H9 (cell line): ENCODE measurements at places on chromosomes 6 and 20. TPM values are rescaled to one million over a fixed set of nuclear protein-coding genes. Genes with fewer than 3 reads are reported as not detected.

- H3K27ac ChIP-seq, result no peak within 1 kb of the TSS
- no peaks in the 10 kb centered on the region for H3K4me1 ChIP-seq
- peak; percentile 88 for DNase-seq
- H3K36me3 ChIP-seq, result no peaks in the 10 kb centered on the region
- no peaks in the 10 kb centered on the region for H3K27me3 ChIP-seq
Observed at GRCh38 chr6:146598772-146599405, at the start of gene ADGB. TSS of gene ADGB (plus strand) at chr6:146598972. CDS start at chr6:146599041, 69 bp downstream.

The NOTCH4 gene
- total RNA-seq, result 2.1 and 2.3 TPM in 2 replicates

- H3K4me3 ChIP-seq, result no peak overlapping the region
- no peak for DNase-seq
- H3K27me3 ChIP-seq, result no peaks in the 10 kb centered on the region
- no peaks in the 10 kb centered on the region for H3K4me1 ChIP-seq
- H3K36me3 ChIP-seq, result no peaks in the 10 kb centered on the region
Observed at GRCh38 chr6:84867521-84867920, 103.1 kb upstream of the TBX18 start.

DNA sequence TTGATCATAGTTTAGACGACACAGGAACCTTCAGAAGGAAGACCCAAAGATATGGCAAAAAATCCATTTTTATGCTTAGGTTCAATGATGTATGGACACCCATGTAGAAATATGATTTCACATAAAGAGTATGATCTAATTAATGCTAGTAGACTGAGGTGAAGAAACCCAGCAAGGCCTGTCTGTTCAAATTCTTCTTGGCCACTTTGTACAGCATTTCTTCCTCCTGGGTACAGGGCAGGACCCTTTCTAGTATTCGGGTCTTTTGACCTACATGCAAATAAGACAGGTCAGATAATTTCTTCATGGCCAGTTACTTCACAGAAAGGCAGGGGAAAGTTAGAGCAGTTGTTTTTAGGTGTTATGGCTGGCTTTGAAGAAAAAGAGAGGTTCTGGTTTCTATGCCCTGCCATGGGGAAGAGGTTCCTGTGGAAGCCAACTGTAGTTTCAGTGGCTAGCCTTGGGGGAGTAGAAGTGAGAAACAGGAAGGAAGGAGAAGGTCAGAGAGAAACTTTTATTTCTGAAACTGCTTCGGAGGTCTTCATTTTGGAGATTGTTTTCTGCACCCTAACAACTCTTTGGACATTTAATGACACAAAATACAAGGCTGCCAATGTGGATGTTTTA lies 208.3 kb downstream of the PTPRK start:
- no peak overlapping the region for H3K27ac ChIP-seq
- peaks cover 2% of the 10 kb centered on the region; the same call in 1 of the 2 replicates for H3K4me1 ChIP-seq
- H3K4me3 ChIP-seq, result no peak overlapping the region
- no peaks in the 10 kb centered on the region; the same call in 1 of the 2 replicates for H3K36me3 ChIP-seq
- no peak for DNase-seq
- H3K27me3 ChIP-seq, result no peaks in the 10 kb centered on the region

The C6orf89 gene
- total RNA-seq, result 11.8 and 12.7 TPM in 2 replicates

DNA sequence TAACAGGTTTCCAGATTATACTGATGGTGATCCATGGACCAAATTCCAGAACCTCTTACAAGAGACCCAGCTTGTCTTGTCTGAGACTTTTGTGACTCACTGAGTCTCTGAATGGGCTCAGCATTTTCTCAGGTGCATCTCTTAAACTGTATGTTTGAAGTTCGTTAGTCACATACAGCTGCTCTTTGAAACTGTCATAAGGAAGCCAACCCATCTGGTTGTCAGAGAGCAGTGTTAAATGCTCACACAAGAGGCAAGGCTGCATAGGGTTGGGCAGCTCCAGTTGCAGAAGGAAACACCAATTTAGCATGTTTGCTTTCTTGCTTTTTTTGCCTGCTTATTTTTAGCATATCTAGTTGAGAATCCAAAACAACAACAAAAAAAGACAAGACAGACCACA lies 47.1 kb downstream of the TRIM27 start:
- H3K27me3 ChIP-seq, result no peaks in the 10 kb centered on the region
- no peak overlapping the region for H3K4me3 ChIP-seq
- peaks cover 10% of the 10 kb centered on the region; the same call in 1 of the 2 replicates for H3K4me1 ChIP-seq
- DNase-seq, result no peak

The TRAPPC3L gene
- not detected in 2 replicates for total RNA-seq

- H3K4me1 ChIP-seq, result peaks cover 4% of the 10 kb centered on the region; the same call in 1 of the 2 replicates
- no peak overlapping the region for H3K4me3 ChIP-seq
- H3K27me3 ChIP-seq, result no peaks in the 10 kb centered on the region
Observed at GRCh38 chr6:44052419-44053023, 74.7 kb downstream of the MRPL14 start.

DNA sequence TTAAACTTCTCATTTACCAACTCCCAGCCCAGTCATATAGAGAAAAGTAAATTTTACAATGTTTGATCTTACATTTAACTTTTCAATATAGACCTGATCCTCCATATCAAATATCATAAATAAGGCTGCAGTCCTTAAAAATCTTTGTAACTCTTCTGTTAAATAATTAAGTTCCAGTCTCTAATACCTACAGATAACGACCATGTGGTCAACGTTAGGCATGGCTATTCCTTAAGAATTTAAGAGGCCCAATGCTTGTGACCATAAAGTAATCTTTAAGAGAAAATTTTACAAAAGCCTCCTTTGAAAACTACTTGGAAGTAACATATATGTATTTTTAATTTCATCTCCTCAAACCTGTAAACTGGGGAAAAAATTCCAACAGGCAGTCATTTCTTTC lies 1.6 kb downstream of the FBXO5 start:
- no peak for DNase-seq
- no peak overlapping the region for H3K27ac ChIP-seq

- peaks cover 34% of the 10 kb centered on the region for H3K36me3 ChIP-seq
- H3K27me3 ChIP-seq, result no peaks in the 10 kb centered on the region
- no peak overlapping the region for H3K4me3 ChIP-seq
- peaks cover 4% of the 10 kb centered on the region; the same call in 1 of the 2 replicates for H3K4me1 ChIP-seq
- DNase-seq, result no peak
- H3K27ac ChIP-seq, result no peak overlapping the region
Observed at GRCh38 chr6:111714416-111715270, 109.0 kb upstream of the TRAF3IP2 start.

DNA sequence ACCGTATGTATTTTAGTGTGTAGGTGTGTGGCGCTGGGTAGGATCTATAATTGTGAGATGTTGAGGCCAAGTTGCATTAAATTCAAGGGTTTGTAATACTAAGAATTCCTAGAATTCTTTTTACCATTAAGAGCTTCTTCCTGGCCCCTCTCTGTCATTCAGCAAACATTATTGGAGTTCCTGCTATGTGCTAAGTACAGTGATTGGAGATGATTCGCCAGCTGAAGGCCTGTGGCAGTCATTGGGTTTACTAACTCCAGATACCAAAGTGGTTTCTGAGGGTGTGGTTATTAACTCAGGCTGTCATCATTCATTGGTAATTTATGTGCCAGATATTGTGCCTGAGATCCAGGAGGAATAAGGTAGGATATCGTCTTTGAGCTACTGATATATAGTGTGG lies 167.1 kb downstream of the LAMA2 start:
- no peak overlapping the region for H3K27ac ChIP-seq
- DNase-seq, result no peak
- H3K27me3 ChIP-seq, result no peaks in the 10 kb centered on the region
- no peaks in the 10 kb centered on the region for H3K4me1 ChIP-seq
- H3K4me3 ChIP-seq, result no peak overlapping the region
- H3K36me3 ChIP-seq, result no peaks in the 10 kb centered on the region

DNA sequence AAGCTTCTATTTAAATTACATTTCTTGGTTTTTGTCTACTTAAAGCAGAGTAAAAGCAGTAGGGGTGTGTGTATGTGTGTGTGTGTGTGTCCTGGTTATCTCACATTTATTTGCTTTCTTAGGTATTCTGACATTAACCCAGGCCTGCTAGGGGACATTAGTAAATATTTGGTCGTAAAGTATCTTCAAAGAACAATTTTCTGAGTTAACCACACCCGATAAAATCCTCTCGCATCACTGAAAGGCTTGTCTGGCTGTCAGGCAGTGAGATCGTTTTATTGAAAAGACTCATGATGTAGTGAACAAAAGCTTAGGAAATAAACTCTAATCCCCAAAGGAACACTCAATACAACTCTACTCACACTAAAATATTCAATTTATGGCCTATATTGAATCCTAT lies 77.9 kb downstream of the ZNF217 start:
- no peaks in the 10 kb centered on the region for H3K4me1 ChIP-seq
- H3K36me3 ChIP-seq, result peaks cover 3% of the 10 kb centered on the region; the same call in 1 of the 2 replicates
- H3K27me3 ChIP-seq, result no peaks in the 10 kb centered on the region
- no peak overlapping the region for H3K4me3 ChIP-seq
- DNase-seq, result no peak
- no peak overlapping the region for H3K27ac ChIP-seq

- no peak for DNase-seq
- H3K27ac ChIP-seq, result no peak overlapping the region
- no peaks in the 10 kb centered on the region for H3K4me1 ChIP-seq
- H3K36me3 ChIP-seq, result no peaks in the 10 kb centered on the region
- H3K27me3 ChIP-seq, result no peaks in the 10 kb centered on the region
Observed at GRCh38 chr20:33894798-33895197, 83.7 kb downstream of the CHMP4B start.

GRCh38 chr6:121436274-121436857 lies 920 bp downstream of the GJA1 start:
- H3K36me3 ChIP-seq, result peaks cover 27% of the 10 kb centered on the region
- H3K27me3 ChIP-seq, result no peaks in the 10 kb centered on the region
- DNase-seq, result no peak
- peak overlapping the region; percentile 94 for H3K4me3 ChIP-seq

The HEY2 gene
- 5.6 and 6.6 TPM in 2 replicates for total RNA-seq

GRCh38 chr6:158962371-158962770 lies 37.6 kb downstream of the RSPH3 start:
- no peaks in the 10 kb centered on the region for H3K27me3 ChIP-seq
- no peak overlapping the region for H3K27ac ChIP-seq
- peaks cover 9% of the 10 kb centered on the region for H3K36me3 ChIP-seq
- H3K4me3 ChIP-seq, result no peak overlapping the region

The RGS19 gene
- 11.7 and 12.8 TPM in 2 replicates for total RNA-seq

DNA sequence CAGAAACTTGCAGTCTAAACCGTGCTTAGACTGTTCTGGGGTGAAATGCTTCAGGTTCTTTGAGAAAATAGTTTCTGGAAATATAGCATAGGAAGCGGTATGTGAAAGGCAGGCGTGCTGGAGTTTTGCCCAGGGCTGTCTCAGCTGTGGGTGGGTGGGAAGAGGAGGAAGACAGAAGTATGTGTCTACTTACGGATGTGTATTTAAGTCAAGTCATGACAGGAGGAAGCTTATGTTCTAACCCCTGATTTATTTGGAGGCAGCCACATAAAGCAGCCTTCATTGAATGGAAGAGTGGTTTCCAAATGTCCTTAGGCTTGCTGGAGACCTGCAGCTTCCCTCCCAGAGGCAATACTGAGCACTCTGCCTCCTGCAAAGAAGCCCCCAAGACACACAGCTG lies 345.8 kb upstream of the PRND start:
- no peaks in the 10 kb centered on the region for H3K4me1 ChIP-seq
- H3K36me3 ChIP-seq, result no peaks in the 10 kb centered on the region
- no peak for DNase-seq
- no peak overlapping the region for H3K4me3 ChIP-seq
- H3K27ac ChIP-seq, result no peak overlapping the region

DNA sequence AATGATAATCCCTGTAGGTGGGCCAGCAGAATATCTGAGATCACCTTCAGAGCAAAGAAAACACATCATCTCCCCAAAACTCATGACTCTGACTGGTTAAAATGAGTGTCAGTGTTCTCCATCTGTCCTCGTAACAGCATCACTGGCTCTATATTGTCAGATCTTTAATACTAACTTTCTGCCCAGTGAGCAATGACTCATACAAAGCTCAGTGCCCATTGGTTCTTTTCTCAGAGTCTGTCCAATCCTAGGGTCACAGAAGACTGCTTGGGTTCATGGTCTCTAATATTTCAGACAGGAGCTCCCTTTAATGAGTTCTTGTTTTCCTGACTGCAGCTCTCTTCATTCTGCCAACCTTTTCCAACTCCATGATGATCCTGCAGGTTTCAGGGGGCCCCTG lies 36.4 kb downstream of the HLA-DPB1 start:
- no peak overlapping the region for H3K4me3 ChIP-seq
- H3K36me3 ChIP-seq, result no peaks in the 10 kb centered on the region
- no peaks in the 10 kb centered on the region for H3K4me1 ChIP-seq

GRCh38 chr6:164792666-164793065 lies 516.7 kb downstream of the C6orf118 start:
- no peaks in the 10 kb centered on the region for H3K4me1 ChIP-seq
- H3K27ac ChIP-seq, result no peak overlapping the region
- H3K4me3 ChIP-seq, result no peak overlapping the region
- H3K36me3 ChIP-seq, result peaks cover 7% of the 10 kb centered on the region; the same call in 2 of the 3 replicates
- H3K27me3 ChIP-seq, result no peaks in the 10 kb centered on the region
- DNase-seq, result no peak

- H3K27me3 ChIP-seq, result no peaks in the 10 kb centered on the region
- H3K4me1 ChIP-seq, result no peaks in the 10 kb centered on the region
- no peaks in the 10 kb centered on the region; the same call in 1 of the 2 replicates for H3K36me3 ChIP-seq
- H3K4me3 ChIP-seq, result no peak overlapping the region
- no peak for DNase-seq
Observed at GRCh38 chr20:20317621-20318364, 50.1 kb upstream of the INSM1 start.

- H3K27ac ChIP-seq, result no peak overlapping the region
- no peaks in the 10 kb centered on the region for H3K4me1 ChIP-seq
Observed at GRCh38 chr20:10438217-10438616, 3.1 kb downstream of the SLX4IP start.

The TREM2 gene
- 0.31 TPM in 1 of 2 replicates, not detected in the other for total RNA-seq

The DEFB124 gene
- total RNA-seq, result not detected in 2 replicates

DNA sequence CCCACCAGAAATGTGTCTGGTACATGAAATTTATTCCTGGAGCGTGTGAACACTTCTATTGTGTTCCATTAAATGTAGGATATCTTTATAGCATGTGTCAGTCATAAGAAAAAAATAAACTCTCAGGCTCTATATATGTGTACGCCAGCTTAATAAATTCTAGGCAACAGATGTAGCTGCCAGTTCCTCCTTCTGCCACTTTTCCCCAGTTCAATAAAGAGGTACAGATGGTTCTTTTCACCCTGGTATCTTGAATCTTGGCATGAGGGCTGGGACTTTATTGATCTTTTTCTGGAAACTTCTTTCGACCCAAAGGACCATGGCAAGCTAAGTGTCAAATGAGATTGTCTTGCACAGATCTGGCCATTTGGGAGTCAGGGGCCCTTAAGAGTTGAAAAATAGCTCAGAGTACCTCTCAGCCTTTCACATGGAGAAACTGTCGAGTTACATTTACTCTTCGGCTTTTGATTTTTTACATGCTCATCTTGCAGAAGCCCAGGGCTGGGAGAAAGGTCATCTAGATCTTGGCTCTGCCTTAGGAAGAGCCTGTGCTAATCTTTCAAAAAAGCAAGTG lies 240.9 kb downstream of the DOK5 start:
- H3K4me1 ChIP-seq, result no peaks in the 10 kb centered on the region
- no peak overlapping the region for H3K4me3 ChIP-seq
- H3K27ac ChIP-seq, result no peak overlapping the region
- H3K27me3 ChIP-seq, result no peaks in the 10 kb centered on the region

The ESR1 gene
- total RNA-seq, result not detected in 2 replicates

The PXDC1 gene
- total RNA-seq, result 3.0 and 3.1 TPM in 2 replicates

GRCh38 chr6:100464903-100465700 lies at the start of gene SIM1:
TSS of gene SIM1 (minus strand) at chr6:100464921. CDS start at chr6:100463468, 1,453 bp downstream.
- DNase-seq, result peak; percentile 95
- H3K4me3 ChIP-seq, result peak within 1 kb of the TSS; percentile 57
- H3K36me3 ChIP-seq, result no peaks in the 10 kb centered on the region
- peaks cover 93% of the 10 kb centered on the region for H3K27me3 ChIP-seq
- H3K4me1 ChIP-seq, result peaks cover 5% of the 10 kb centered on the region; the same call in 1 of the 2 replicates

The HMGN3 gene
- 183 and 188 TPM in 2 replicates for total RNA-seq
